Activated naive CD8-positive, alpha-beta T cell treated with anti-CD3 and anti-CD28 coated beads, Interleukin-2, amount 50 U/mL, for 16 hours (primary cell): ENCODE measurements at places on chromosomes 7 and 10.

GRCh38 chr7:130189343-130189742 lies 15.9 kb downstream of the TMEM209 start:
- DNase-seq: no peak

- no peak for DNase-seq
Observed at GRCh38 chr10:132610071-132610701, 72.6 kb downstream of the INPP5A start.

- no peak for DNase-seq
Observed at GRCh38 chr10:109932391-109932790, 9.1 kb upstream of the XPNPEP1 start.

- no peak for DNase-seq
Observed at GRCh38 chr7:158258411-158259130, 329.1 kb downstream of the PTPRN2 start.

- no peak for DNase-seq
Observed at GRCh38 chr10:122504610-122504950, 43.2 kb downstream of the HTRA1 start.

DNA sequence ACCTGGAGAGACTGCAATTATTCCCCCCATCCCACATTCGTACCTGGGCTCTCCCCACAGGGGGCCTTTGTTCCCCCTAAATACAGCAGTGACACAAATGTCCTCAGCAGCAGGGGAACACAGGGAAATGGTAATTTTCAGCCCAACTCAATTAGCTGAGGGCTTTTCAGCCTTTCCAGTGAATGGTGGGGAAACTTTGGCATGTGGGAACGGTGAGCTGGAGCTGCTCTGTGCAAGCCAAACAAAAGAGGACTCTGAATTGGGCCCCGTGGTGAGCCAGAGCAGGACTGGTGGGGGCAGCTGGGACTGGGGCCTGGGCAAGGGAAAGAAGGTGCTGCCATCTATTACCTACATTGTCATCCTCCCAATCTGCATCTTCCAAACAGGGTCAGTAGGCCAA lies 51.0 kb downstream of the FBXW4 start:
- no peak for DNase-seq

DNA sequence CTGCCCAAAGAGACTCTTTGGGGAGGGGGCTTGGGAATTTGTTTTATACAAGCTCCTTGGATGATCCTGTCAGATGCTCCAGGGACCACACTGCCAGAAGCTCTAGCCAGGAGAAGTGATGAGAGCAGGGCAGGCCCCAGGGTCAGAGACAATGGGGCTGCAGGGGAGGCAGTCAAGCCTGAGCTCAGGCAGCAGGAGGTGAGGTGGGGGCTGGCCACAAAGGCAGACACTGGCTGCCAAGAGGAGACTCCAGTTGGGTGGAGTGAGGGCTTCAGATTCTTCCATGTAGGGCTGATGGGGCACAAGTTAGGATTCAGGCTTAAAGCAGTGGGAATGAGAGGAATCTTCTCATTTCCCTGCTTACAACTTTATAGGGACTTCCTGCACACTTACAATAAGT lies 35.6 kb upstream of the LOXL4 start:
- DNase-seq: no peak

DNA sequence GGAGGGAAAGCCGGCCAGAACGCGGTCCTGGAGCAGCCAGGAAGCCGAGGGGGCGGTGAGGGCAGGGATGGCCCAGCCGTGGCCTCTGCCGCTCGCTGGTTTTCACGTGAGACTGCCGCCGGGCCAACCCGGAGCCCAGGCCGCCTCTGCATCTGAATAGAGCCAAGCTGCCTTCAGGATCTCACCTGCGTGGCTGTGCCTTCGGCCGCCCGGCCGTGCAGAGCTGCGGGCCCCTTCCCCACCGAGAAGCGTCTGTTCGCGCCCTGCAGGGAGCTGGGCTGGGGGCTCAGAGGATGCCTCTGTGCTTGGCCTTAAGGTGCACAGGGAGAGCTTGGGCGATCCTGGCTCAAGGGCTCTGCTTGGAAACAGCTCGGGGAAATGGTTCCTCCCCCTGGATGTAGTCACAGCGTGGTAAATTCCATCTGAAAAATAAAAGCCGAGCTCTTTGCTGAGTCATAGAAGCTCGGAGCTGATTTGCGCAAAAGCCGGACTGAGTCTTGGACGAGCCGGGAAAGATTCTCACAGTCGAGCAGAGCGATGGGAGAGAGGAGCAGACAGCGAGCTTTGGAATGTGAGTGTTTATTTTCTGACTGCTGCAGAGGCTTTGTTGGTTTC lies at the start of gene JAKMIP3:
Gene JAKMIP3, plus strand, starts transcription at position 456 of the 615 bp plus-strand sequence. CDS start 38,863 bp downstream, outside the sequence.
- no peak for DNase-seq

- DNase-seq: no peak
Observed at GRCh38 chr10:52359441-52359840, 45.4 kb downstream of the DKK1 start.

DNA sequence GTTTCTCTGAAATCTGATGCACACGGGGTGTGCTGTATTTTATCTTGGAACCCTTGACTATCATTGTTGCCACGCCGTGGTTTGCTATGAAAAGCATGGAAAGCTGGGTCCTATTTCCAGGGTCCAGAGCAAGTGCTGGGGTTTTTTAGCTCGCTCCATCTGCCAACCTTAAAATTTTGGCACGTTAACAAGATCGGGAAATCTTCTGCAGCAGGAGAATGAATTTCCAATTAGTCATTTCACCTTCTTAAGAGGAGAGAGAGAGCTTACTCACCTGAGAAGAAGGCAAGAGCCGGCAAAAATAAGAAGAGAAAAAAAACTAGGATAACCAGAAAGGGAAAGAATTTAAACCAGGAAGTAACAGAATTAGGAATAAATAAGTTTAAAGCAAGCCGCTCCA lies 223.6 kb upstream of the CELF2 start:
- DNase-seq: no peak

DNA sequence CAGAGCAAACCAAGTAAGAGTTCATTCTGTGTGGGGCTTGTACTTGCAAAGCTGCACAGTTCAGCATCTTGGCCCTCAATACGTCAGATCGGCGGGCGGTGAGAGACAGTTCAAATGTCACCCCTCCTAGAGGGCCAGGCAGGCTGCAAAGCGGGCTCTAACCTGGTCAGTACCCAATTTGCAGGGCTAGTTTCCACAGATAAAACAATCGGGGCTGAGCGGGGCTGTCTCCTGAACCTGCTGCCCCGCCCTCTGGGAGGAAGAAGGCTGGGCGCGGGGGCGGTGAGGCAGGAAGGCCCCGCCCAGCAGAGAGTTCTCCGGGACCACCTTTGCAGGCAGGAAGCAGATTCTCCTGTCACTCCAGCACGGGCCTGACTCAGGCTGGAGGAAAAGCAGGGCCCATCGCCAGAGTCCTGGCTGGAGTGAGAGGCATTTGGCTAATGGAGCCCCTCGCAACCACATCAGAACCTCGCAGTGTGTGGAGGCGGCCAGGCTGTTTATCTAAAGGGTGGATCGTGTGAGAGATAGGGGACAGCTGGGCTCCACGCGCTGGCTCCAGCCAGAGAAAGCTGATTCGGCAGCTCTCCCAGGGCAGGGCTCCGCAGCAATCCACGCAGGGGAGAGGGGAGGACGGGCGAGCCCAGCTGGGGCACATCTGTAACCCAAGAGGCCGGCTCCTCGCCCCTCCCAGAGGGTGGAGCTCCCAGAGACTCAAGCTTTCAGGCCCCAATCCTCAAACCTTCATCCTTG lies 83.1 kb downstream of the SH3PXD2A start:
- DNase-seq: no peak

DNA sequence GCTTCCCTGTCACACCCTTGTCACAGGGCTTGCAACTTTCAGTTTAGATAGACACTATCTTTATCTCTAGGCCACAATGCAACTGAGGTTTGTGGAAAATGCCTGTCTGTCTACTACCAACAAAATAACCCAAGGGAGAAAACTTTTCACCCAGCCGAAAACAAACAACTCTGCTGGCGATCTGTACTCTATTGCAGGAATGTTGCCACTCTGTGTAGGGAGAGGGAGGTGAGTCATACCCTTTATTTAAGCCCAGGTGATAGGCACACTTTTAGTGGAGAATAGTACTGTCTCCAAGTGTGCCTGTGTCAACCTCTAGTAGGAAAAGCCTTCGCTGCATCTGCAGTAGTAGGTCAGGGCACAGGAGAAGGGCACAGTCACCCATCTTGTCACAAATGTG lies 108.3 kb downstream of the SLC25A40 start:
- no peak for DNase-seq

GRCh38 chr7:121546632-121547543 lies 150.8 kb upstream of the FAM3C start:
- DNase-seq: no peak

DNA sequence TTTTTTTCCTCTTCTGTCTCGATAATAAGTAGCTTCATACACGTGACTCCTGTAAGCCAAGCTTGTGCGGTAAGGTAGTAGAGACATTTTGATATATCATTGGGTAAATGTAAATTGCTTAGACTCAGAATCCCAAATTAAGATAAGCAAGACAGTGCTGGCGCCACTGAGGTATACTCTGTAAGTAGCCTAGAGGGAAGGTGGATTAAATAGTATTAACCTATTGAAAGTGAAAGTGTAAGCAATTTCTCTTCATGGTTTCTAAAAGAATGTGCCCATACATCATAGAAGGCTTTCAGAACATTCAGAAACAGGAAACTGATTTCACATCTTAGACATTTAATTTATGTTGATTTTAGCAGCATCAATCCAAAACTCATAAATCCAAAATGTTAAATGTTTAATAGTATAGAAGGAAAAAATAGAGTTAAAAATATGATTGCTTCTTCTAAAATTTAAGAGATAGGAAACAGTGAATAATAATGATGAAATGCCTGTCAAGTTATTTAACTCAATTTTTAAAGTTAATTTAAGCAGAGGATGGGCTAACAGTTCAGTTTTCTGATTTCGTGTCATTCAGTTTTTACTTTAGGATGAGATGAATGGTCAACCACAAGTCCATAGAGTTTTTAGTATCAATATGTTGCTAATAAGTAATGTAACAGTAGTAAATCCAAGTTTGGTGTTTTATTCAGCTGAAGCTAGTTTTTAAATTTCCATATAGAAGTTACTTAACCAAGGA lies 36.8 kb downstream of the LRRC72 start:
- DNase-seq: no peak

- DNase-seq: no peak
Observed at GRCh38 chr7:3416453-3416852, 115.4 kb downstream of the SDK1 start.

DNA sequence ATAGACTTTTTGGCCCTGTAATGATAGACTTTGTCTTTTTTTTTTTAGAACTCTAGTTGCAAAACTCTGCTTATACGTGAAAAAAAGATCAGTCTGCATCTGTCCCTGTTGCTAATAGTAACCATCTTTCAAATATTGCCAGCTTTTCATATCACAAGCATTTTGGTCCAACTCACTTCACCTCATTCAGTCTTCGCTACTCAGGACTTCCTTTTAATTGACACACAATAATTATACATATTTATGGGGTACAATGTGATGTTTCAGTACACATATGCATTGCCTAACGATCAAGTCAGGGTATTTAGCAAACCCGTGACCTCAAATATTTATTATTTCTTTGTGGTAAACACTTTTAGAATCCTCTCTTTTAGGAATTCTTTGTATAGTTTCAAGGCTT lies 867.0 kb upstream of the C7orf33 start:
- no peak for DNase-seq

DNA sequence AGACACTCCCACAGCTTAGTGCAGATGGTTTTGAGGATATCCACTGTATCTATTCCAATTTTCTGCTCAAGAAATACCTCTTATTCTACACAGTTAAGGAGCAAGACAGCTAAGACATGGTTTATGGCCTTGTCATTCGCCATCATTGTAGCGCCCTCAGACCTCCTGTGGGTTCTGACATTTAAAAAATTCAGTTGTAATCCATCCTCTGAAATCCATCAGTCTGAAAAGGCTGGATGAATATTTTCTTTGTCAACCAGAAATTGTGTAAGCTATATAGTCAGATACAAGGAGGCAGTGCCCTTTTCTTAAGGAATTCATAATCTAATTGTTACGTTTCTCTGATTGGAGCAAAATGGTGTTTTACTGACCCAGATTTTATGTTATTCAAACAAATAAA lies 353.6 kb downstream of the GALNT17 start:
- DNase-seq: no peak

DNA sequence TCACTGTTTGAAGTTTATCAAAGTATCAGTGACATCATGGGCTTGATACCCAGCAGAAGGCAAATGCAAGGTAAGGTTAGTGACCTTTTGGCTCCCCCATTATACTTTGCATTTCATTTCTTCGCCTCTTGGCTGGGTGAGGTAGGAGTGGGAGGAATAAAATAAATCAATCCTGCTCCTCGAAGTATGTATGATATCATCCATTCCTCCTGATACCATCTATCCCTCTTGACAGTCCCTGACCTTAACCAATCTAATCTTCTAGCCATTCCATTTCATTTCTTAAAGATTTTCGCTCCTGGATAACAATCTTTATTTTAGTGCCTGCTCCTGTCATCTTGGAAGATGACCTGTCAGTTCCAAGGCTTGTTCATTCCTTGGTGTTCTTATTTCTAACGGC lies 1083.3 kb downstream of the NXPH1 start:
- no peak for DNase-seq

GRCh38 chr7:155459700-155460461 lies 2.0 kb downstream of the EN2 start:
- no peak for DNase-seq

DNA sequence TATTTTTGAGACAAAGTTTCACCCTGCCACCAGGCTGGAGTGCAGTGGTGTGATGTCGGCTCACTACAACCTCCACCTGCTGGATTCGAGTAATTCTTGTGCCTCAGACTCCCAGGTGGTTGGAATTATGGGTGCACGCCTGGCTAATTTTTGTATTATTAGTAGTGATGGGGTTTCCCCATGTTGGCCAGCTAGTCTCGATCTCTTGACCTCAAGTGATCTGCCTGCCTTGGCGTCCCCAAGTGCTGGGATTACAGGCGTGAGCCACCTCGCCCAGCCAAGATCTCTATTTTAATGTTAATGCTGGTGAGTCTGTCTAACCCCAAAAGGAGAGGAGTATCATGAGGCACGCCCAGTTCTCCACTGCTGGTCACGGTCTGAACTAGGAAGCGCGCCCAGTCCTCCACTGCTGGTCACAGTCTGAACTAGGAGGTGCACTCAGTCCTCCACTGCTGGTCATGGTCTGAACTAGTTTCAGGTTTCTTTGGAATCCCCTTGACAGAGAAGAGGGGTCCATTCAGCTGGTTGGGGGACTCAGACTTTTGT lies 5.6 kb upstream of the LRRC27 start:
- no peak for DNase-seq

GRCh38 chr7:28296571-28297483 lies 115.5 kb upstream of the CREB5 start:
- peak; percentile 13 for DNase-seq

GRCh38 chr10:24208661-24209431 lies at the start of gene KIAA1217:
KIAA1217 (plus strand) TSS chr10:24209138; CDS start chr10:24209194, 56 bp downstream.
- no peak for DNase-seq
